ENCODE measurements at places on chromosomes 3 and 15. TPM values are rescaled to one million over a fixed set of nuclear protein-coding genes. Genes with fewer than 3 reads are reported as not detected.

The HLTF gene
- total RNA-seq = 13.5 TPM

The CPB1 gene
- total RNA-seq = not detected

The ITIH1 gene
- not detected for total RNA-seq

The TGM4 gene
- 0.07 TPM for total RNA-seq

The IGF2BP2 gene
- 42.8 TPM for total RNA-seq

The CPN2 gene
- total RNA-seq = not detected

The OXTR gene
- total RNA-seq = under 0.01 TPM

The RGMA gene
- not detected for total RNA-seq

The PIF1 gene
- 15.1 TPM for total RNA-seq

The HESX1 gene
- total RNA-seq = 0.94 TPM

The IMPG2 gene
- total RNA-seq = 0.07 TPM

The MCTP2 gene
- 0.67 TPM for total RNA-seq

The KCNMB3 gene
- total RNA-seq = 1.4 TPM

The GOLGA6A gene
- not detected for total RNA-seq

The FETUB gene
- not detected for total RNA-seq

The SIDT1 gene
- total RNA-seq = not detected

The PLSCR5 gene
- not detected for total RNA-seq

The ACSBG1 gene
- total RNA-seq = 0.07 TPM

The C3orf52 gene
- total RNA-seq = 4.0 TPM

The SPATA12 gene
- total RNA-seq = 0.13 TPM

The CFAP100 gene
- not detected for total RNA-seq

The LRRIQ4 gene
- total RNA-seq = not detected

The HAUS2 gene
- 63.6 TPM for total RNA-seq

The MFGE8 gene
- 32.6 TPM for total RNA-seq

The LMAN1L gene
- total RNA-seq = not detected

The DNAJA4 gene
- total RNA-seq = 6.3 TPM

The IDH2 gene
- 83.7 TPM for total RNA-seq

The IL17RE gene
- 0.07 TPM for total RNA-seq

The SLC38A3 gene
- total RNA-seq = not detected

The NPAP1 gene
- not detected for total RNA-seq

The LTK gene
- 0.73 TPM for total RNA-seq

The SAMD7 gene
- not detected for total RNA-seq

Data from mammary microvascular endothelial cell (primary cell).